ENCODE measurements at places on chromosomes 5 and 9.

GRCh38 chr9:136882109-136882946 lies 4.0 kb upstream of the TRAF2 start:
- no peak for DNase-seq

- no peak for DNase-seq
Observed at GRCh38 chr5:168728546-168729211, 149.5 kb upstream of the PANK3 start.

DNA sequence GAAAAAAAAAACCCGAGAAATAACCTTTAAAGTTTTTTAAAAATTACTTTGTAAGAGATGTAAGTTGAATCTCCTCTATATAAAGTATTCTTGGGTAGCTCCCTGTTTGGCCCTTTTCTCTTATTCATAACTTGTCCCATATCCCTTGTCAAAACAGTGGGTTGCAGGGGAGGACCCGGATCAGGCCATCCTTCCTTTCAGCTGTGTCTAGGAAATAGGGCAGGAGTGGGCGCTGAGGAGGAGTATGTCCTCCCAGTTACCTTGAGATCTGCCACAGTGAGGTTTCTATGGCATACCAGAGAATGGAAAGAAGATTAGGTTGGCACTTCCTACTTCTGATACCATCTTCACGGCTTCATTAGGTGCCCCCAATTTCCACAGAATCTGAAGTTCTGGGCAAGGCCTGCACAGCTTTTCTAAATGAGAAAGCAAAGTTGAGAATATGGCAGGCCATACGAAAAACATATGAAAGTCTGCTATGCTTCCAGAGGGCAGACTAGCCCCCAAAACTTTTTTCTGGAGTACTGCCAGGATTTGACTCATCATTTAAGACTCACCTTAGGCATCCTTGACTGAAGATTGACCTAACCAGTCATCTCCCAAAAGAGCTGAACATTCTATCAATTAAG lies 20.3 kb downstream of the MEF2C start:
- no peak for DNase-seq

DNA sequence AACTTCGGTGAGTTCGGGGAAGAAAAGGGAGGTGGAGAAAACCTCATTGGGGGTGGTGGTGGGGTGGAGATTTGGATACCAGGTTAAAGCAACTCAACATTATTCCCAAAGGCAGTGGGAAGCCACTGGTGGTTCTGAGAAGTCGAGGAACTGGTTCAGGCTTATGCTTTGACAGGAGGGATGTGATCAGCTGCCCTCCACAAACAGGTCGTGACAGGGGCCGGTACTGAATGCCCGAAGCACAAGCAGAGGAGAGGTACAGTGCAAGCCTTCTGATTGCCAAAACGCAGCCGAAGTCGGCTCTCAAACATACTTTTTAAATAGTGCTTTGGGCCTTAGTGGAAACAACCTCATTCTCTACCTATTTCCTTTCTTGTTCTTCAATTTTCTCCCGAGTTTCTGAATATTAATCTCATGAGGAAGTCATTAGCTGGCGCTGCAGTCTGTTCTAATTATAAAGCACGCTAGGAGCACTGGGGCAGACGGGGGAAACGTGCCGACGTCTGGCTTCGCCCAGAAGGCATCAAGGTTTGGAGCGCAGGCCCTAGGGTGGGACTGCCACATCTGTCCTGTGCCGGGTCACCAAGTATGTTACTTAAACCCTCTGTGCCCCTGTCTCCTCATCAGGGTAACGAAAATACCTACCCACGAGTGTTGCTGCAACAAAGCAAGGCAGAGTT lies 27.3 kb downstream of the SHB start:
- no peak for DNase-seq

- no peak for DNase-seq
Observed at GRCh38 chr9:36831381-36832161, 202.5 kb downstream of the PAX5 start.

GRCh38 chr9:92140074-92140753 lies 25.0 kb upstream of the SPTLC1 start:
- DNase-seq: peak; percentile 30

GRCh38 chr9:113625486-113625885 lies 162.0 kb downstream of the RGS3 start:
- DNase-seq: no peak

- DNase-seq: peak; percentile 98
Observed at GRCh38 chr5:143245929-143246561, 157.4 kb downstream of the NR3C1 start.

DNA sequence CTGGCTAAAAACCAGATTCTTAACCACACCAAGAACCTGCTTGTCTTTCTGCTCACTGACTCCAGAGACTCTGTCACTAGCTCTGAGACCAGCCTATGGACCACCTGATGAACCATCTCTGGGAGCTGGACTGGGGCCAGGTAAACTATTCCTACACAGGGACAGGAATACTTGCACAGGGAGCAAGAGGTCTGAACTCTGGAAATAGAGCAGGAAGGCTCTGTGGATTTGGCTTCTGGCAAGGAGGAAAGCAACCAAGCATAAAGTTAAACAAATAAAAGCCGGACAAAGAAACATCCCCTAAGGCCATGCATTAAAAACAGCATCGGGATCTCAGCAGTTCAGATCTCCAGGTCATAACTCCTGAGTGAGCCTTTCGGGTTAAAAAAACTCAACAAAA lies 5.6 kb upstream of the SPARC start:
- no peak for DNase-seq

DNA sequence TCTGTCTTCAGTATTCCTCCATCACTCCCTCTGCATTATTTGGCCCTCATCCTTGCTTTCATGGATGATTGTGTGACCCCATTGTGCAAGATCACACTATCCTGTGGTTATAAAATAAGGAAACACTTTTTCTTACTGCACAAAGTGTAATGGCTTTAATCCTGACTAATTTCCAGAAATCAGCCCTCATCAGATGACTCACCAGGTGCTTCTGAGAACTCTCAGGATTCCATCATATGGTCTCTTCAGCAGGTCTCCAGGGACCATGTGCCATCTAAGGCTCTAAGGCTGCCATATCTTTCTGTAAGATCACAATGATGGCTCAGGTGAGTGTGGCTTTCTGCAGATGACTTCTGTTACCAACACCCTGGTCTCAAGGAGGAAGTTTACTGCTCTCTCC lies 27.3 kb upstream of the FER start:
- no peak for DNase-seq

- no peak for DNase-seq
Observed at GRCh38 chr5:4551034-4551433, 589.1 kb upstream of the ADAMTS16 start.

DNA sequence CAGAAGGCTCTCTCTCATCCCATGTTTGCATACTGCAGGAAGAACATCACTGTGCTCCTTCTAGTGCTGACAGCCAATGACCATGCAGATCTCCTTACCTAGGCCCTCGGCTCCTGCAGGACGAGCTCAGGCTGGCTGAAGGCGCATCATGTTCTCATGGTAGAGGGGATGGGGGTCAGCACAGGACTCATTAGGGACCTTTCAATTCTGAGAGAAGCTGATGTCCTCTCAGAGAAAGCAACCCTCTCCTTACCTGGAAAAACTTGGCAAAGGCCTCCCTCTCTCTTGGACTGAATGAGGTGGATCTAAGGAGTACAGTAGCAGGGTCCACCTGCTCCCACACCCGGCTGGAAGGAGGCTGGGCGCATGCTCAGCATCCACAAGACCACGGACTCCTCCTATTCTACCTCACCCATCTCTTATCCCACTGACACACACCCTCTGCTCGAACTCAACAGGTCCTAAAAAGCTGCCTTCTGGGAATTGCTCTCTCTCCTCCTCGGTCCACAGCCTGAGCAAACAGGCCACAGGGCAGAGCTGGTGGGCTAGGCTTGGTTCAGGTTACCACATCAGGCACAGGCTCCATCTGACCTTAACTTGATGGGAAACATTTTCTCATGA lies 2.9 kb downstream of the IPPK start:
- no peak for DNase-seq

DNA sequence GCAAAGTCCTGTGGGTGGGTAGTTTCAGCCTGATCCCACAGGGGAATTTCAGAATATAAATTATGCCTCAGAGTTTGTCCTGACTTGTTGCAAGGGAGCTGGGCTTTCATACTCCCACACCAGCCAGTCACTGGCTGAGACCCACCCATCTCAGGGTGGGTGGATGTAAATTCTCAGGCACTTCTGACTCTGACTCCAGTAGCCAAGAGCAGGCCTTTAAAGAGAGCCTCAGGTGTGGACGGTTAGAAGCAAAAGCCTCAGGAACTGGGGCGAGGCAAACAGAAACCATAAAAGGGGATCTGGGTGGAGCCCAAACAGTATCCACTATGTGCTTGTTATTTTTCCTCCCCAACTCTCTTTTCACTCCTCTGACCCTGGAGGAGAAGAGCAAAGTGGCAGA lies 28.6 kb upstream of the FBXW11 start:
- no peak for DNase-seq

DNA sequence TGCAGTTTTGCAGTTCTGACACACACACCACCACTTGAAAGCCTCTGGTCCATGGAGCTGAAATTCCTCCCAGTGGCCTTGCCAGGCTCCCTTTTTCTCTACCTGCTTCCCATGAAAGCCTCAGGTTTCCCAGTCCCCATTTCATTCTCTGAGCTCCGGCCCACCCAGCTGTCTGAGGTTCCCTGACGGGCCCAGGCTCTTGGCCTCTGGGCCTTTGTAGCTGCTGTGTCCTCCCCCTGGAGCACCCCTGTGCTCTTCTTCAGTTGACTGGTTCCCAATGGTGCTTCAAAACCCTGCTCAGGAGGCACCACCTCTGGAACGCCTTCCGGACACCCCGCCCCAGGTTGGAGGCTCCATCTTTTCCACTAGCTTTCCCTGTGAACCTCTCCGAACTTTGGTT lies 155.9 kb upstream of the SHB start:
- no peak for DNase-seq

- DNase-seq: no peak
Observed at GRCh38 chr9:109728686-109729300, 51.2 kb upstream of the PALM2AKAP2 start.
